ENCODE measurements at places on chromosomes 4 and X.

DNA sequence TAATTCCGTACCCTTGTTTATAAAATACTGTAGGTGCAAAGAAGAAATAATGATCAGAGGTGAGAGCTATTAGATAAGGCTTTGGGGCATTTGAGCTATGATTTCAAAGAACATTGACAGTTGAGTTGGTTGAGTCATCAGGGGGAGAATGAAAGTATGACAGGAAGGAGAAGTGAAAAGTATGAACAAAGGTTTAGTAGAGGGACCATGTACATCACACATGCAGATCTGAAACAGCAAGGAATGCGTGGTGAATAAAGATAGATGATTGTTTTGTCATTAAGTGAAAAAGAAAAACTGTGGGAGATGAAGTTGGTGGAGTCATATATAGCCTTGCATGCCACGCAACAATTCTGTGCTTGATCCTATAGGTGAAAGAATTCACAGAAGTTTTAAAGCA lies 163.1 kb downstream of the ARAP2 start:
- DNase-seq, result no peak

DNA sequence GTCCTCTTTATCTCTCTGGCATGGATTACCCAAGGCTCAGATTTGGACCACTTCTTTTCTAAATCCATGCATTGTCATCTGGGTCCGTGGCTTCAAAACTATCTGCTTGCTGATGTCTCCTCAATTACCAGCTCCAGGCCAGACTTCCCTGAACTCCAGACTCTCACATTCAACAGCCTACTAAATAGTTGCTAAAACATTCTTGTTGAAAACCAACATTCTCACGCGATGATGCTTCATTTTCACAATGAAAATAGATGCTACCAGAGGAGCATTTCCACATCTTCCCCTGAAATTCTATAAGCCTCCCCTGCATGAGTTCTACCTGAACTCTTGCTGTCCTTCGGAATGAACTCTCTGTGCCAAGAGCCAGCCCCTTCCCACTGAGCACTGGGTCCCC lies 5.2 kb upstream of the TLR6 start:
- no peak for DNase-seq

DNA sequence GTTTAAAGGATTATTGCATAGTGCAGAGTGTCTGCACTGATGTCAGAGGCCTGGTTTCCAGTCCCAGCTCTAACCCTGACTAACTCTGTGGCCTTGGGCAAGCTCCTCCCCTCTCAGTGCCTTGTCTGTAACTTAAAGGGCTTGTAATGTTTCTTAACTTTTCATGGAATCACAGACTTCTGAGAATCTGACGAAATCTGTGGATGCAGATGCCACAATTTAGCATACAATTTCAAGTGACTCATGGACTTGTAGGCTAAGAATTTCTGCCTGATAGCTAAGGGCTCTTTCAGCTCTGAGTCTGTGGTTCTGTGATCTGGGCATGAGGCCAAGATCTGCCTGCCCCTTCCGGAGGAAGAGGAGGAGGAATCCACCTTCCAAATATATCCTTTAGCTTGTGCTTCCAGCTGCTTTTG lies 236.9 kb downstream of the AR start:
- DNase-seq, result no peak

- DNase-seq, result no peak
Observed at GRCh38 chr4:181504924-181505323, 738.3 kb upstream of the TENM3 start.

DNA sequence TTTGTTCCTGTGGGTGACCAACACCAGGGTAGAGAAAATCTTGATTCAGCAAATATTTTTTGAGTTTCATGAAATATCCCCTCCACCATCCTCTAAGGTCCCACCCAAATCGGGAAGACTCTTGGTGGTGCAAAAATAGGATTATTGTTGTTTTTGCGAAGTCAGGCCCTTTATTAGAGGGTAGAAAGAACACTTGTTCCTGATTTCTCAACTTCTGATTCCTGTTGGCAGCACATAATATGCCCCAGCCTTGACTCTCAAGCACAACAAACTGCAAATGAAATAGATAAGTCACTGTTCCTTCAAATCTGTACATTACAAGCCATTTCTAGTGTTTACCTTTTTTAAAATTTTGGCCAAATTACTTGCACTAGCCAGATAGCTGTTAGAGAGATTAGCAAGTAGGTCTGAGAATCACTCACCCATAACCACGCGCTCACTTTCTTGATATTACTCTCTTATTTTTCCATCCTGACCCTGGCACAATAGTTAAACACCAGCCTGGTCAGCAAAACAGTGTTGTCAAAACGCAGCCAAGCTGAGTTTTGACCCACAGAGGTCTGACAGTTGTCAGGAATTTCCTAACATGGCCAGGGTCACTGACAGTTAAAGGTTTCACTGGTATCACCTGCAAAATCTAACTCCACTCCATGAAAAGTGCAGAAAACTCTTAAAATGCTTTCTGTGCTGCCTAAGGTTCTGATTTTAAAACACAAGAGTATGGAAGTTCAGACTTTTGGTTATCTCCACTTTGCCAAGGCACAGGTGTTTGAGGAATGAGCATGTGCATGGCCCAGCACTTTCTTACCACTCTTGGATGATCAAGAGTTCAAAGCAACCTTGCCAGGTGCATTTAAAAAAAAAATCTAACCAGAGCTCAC lies 69.8 kb downstream of the RBM47 start:
- no peak for DNase-seq

- DNase-seq, result no peak
Observed at GRCh38 chrX:132294192-132294591, 74.9 kb upstream of the RAP2C start.

DNA sequence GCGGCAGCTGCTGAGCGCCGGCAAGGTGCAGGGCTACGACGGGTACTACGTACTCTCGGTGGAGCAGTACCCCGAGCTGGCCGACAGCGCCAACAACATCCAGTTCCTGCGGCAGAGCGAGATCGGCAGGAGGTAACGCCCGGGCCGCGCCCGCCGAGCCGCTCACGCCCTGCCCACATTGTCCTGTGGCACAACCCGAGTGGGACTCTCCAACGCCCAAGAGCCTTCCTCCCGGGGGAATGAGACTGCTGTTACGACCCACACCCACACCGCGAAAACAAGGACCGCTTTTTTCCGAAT lies 117.0 kb downstream of the DCTD start:
- no peak for DNase-seq

DNA sequence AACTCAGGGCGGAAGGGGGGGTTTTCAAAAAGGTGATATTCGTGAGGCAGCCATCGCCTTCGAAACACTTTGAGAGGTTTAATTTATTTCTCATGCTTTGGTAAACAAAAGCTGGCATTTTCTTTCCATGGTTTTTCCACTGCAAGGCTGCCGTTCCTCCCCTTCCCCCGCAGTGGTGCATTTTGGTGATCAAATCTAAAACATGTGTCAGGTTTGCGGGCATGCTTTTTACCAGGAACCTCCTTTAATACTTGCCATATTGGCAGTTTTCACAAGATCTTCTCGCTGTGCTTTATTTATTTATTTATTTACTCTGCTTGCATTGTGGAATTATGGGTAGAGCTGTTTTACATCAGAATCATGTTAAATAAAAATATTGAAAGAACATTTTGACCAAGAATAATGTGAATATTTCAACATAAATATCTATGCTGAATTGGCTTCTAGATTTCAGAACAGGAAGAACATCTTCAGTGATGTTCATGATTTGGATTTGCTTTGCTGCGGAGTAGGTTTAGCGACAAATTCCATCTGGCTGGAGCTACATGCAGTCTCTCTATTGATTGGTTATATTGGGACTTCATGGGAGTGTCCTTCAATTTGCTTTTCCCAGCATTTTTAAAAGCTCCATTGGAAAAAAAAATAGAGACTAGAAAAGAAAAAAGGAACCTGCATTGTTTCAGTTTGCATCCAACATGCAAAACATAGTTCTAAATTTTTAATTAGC lies 54.4 kb downstream of the STOX2 start:
- DNase-seq, result no peak

GRCh38 chrX:14738643-14739042 lies 134.2 kb downstream of the FANCB start:
- DNase-seq, result no peak

- no peak for DNase-seq
Observed at GRCh38 chrX:74949717-74950116, 24.5 kb upstream of the NEXMIF start.

DNA sequence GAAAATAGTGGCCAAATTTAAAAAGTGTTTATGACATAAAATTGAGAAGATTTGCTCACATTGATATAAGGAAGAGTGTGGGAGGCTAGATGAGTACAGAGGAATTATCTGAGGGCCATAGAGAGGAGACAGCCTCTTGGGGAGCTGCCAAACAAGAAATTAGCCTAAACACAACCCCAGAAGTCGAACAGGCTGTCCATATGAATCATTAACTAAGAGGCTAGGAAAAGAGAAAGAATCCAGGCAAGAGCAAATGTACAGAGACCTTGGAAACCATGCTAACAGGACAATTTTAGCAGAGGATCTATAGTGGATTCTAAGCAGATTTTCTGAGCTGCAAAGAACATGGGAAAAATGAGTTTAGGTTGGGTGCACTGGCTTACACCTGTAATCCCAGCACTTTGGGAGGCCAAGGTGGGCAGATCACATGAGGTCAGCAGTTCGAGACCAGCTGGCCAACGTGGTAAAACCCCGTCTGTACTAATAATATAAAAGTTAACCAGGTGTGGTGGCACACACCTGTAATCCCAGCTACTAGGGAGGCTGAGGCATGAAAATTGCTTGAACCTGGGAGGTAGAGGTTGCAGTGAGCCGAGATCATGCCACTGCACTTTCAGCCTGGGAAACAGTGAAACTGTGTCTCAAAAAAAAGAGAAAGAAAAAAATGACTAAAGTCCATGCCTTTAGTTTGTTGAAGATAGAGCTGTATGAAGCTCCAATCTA lies 76.1 kb downstream of the NWD2 start:
- DNase-seq, result no peak

GRCh38 chrX:103918050-103918449 lies 44.4 kb upstream of the TMSB15B start:
- no peak for DNase-seq

DNA sequence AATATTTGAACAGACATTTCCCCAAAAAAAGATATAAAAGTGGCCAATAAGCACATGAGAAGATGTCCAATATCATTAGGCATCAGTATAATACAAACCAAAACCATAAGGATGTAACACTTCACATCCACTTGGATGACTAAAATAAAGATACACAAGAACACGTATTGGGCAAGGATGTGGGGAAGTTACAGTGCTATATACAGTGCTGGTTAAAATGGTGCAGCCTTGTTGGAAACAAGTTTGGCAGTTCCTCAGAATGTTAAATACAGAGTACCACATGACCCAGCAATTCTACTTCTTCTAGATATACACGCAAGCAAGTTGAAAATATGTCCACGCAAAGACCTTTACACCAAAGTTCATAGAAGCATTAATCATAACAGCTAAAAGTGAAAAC lies 58.9 kb downstream of the HAUS3 start:
- DNase-seq, result no peak

DNA sequence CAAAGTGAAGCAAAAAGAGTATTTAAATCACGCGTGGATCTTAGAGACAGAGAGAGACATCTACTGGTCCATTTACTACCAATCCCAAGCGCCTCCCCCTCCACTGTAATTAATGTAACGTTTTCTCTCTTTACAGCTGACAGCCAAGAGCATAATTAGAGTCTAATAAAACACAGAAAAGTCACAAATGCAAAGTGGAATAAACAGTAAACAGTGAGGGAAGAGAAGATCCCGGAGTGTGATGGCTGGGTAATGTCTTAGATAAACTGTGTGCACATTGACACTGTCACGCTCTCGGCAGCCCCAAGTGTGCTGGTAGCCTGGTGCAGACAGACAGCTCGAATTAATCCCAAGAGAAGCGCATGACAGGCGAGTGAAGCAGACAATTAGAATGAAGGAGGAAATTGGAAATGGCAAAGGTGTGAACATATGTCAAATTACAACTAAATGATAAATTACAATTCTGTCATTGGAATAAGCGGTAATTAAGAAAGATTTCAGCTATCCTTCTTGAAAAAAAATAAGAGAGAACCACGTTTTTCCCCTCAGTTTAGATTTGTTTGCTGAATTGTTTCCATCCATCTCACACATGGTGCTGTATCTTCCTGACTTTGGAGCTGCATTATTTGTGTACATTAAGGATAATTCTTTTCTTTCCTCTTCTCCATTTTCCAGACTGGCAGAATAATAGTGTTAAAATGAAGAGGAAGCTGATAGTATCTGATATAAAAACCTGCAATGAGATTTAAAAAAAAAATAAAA lies 100.1 kb downstream of the CXXC4 start:
- no peak for DNase-seq

GRCh38 chr4:35189988-35190613 lies 1054.2 kb downstream of the ARAP2 start:
- no peak for DNase-seq

- no peak for DNase-seq
Observed at GRCh38 chr4:142408003-142408441, 438.1 kb downstream of the INPP4B start.

- no peak for DNase-seq
Observed at GRCh38 chr4:85084371-85085094, 118.0 kb upstream of the WDFY3 start.

DNA sequence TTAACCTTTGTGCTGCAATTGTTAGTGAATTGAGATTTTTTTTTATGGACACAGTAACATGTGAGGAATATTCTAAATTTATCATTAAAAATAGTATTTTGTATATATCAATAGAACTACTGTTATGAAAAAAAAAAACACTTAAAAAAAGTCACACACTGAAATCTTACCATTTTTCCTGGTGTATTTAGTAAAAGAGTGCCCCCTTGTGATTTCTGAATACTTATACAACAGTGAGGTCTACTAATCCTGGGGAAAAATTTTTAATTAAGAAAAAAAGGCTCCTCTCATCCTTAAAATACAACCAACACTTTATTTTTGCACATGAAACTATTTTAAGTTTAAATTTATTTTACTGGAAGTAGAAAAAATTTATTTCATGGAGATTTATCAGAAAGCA lies 56.4 kb upstream of the SPOCK3 start:
- DNase-seq, result no peak

DNA sequence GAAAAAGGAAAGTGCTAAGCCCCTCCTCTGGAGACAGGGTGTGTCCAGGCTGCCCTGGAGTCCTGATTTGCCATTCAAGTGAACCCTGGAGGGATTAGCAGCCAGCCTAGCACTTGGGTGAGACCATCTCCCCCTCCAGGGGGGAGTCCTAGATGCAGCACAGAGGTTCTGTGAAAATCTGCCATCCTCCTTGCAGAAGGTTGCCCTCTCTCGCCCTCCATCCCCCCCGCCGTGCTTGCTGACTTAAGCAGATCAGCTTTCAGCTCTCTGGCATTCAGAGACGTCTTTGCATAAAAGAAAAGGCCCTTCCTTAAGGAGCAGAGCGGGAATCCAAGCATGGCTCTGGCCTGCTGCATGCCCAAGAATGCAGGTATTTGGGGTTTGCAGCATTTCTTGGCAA lies 102.1 kb upstream of the SCML1 start:
- DNase-seq, result no peak

DNA sequence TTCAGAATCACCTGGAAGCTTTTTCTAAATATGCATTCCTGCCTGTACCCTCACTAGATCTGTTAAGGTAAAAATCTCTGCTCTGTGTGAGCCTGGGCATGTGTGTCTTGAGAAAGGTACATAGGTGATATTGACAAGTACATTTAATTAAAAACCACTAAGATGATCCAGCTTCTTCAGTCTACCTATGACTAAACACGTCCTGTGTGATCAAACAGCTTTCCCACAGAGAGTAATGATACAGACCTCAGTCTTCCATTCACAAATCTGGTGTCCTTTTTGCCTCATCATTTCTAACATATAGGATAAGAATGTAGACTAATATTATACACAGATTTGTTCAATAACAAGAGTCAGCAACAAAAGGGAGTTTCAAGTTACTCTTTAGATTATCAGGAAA lies 42.6 kb downstream of the GALNT7 start:
- no peak for DNase-seq

- no peak for DNase-seq
Observed at GRCh38 chrX:40415675-40416074, 165.1 kb upstream of the ATP6AP2 start.

- no peak for DNase-seq
Observed at GRCh38 chr4:87092389-87093141, 127.9 kb downstream of the KLHL8 start.
